ENCODE measurements at places on chromosomes 11 and 22. TPM values are rescaled to one million over a fixed set of nuclear protein-coding genes. Genes with fewer than 3 reads are reported as not detected.

The OR8G5 gene
- total RNA-seq = not detected

The SVIP gene
- 47.4 TPM for total RNA-seq

The SH3BP1 gene
- 86.5 TPM for total RNA-seq

The FIBIN gene
- not detected for total RNA-seq

The DTX4 gene
- total RNA-seq = 0.07 TPM

The OR4A16 gene
- not detected for total RNA-seq

The OR4S1 gene
- total RNA-seq = not detected

The SPDYC gene
- not detected for total RNA-seq

The STX5 gene
- 21.8 TPM for total RNA-seq

- DNase-seq = no peak
Observed at GRCh38 chr11:24794064-24794463, 297.2 kb downstream of the LUZP2 start.

GRCh38 chr22:49299821-49300231 is 527.8 kb downstream of the BRD1 start:
- DNase-seq = no peak

DNA sequence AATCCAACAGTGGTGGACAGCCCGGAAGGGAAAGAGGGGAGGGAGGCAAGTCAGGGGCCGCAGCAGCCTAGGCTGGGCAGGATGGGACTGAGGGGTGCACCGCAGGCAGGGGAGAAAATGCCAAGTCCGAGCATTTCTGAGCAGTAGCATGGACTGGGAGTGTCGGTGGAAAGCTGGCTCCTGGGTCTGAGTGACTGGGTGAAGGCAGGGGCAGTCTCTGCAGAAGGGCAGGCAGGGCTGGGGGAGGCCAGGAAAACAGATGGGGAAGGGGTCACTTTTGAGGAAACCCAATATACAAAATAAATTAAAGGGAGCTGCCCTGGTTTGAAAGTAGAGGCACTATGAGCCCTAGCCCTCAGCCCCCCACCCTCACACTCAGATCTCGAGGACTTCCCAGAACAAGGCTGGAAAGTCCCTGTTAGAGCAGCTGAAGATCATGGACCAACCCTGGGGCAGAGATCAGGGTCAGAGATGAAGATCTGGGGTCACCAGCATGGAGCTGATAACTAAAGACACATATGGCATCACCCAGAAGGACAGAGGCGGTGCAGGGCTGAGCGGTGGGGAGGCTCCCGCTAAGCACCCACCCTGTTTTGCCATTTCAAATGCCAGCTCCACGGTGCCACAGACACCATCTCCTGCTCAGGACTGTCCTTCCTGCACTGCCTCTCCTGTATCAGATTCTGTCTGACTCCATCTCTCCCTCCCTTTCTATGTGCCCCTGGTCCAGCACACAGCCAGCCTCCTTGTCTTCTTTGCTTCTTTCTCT is 32.4 kb upstream of the ETS1 start:
- DNase-seq = no peak

DNA sequence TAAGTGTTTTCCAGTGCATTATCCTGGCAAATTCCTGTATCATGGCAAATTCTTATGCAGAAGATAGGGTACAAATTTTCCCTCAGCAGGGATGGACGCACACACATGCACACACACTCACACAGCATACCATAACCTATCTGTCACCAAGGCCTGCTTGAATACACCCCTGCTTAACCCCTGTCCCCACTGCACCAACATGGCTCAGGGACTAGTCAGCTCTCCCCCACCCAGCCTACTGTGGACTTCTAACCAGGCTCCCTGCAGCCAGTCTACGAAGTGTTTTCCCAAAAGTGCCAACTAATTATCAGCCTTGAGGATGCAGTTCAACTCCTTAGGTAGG is 63.1 kb downstream of the RAB30 start:
- DNase-seq = no peak

GRCh38 chr22:36239401-36240171 is at the start of gene APOL2:
Gene APOL2, minus strand, starts transcription at chr22:36239527. Its CDS starts 6,365 bp downstream, at chr22:36233162.
- DNase-seq = peak; percentile 93

DNA sequence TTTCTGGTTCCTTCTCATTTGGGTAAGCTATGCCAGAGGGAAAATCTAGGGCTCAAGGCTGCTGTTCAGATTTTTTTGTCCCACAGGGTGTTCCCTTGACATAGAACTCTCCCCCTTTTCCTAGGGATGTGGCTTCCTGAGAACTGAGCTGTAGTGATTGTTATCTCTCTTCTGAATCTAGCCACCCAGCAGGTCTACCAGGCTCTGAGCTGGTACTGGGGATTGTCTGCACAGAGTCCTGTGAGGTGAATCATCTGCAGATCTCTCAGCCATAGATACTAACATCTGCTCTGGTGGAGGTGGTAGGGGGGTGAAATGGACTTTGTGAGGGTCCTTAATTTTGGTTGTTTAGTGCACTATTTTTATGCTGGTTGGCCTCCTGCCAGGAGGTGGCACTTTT is 167.3 kb upstream of the PGR start:
- no peak for DNase-seq

GRCh38 chr11:81644239-81644840 is 1089.3 kb downstream of the FAM181B start:
- peak; percentile 28 for DNase-seq

GRCh38 chr11:68287419-68287818 is 15.6 kb upstream of the C11orf24 start:
- no peak for DNase-seq

- peak; percentile 62 for DNase-seq
Observed at GRCh38 chr11:114075891-114076441, 16.5 kb downstream of the ZBTB16 start.

- DNase-seq = peak; percentile 11
Observed at GRCh38 chr11:102269927-102270326, 47.4 kb upstream of the BIRC3 start.

GRCh38 chr11:111364503-111364902 is 14.6 kb downstream of the POU2AF1 start:
- DNase-seq = no peak

GRCh38 chr11:93166862-93167261 is 30.9 kb downstream of the SLC36A4 start:
- DNase-seq = no peak

GRCh38 chr11:119778391-119779194 is 49.6 kb upstream of the NECTIN1 start:
- no peak for DNase-seq

GRCh38 chr22:24411256-24412004 is 16.0 kb upstream of the ADORA2A start:
- DNase-seq = peak; percentile 2

DNA sequence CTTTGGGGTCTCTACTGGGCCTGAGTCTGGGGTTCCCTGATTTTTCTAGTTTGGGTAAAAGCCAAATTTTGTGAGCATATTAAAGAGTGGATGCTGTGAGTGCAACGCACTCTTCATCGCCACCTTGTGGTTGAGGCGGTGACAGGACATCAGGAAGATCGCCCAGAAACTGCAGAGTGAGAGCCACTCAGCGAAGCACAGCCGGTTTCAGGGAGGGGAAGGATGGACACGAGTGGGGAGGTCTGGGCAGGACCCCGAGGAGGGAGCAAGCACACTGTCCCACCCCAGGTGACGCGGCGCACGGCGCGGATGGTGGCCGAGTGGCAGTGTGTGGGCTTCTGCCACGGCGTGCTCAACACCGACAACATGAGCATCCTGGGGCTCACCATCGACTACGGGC is 9.1 kb downstream of the SELENOO start:
- DNase-seq = peak; percentile 85

- peak; percentile 37 for DNase-seq
Observed at GRCh38 chr11:10317776-10318526, 13.1 kb downstream of the ADM start.

GRCh38 chr11:77187111-77187750 is 59.2 kb downstream of the MYO7A start:
- DNase-seq = no peak

DNA sequence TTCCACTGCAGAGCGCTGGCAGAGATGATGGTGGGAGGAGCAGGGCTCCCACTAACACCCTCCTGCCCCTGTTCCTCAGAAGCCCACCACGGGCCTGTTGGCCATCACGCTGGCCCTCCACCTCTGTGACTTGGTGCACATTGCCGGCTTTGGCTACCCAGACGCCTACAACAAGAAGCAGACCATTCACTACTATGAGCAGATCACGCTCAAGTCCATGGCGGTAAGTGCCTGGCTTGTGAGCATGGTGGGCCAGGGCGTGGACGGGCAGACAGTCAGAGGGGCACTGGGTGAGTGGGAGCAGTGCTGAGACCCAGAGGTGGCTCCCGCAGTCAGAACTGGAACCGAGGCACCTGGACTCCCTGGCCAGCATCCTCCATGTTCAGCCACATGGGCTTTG is 57.9 kb downstream of the ST3GAL4 start:
- no peak for DNase-seq

GRCh38 chr11:17634776-17635550 is 84.4 kb upstream of the MYOD1 start:
- no peak for DNase-seq

- DNase-seq = no peak
Observed at GRCh38 chr11:58731819-58732218, at the start of gene GLYAT. Gene GLYAT, minus strand, starts transcription at chr11:58731943. Its CDS starts 7,447 bp downstream, at chr11:58724496.

- DNase-seq = peak; percentile 35
Observed at GRCh38 chr11:70942593-70942992, 309.8 kb downstream of the SHANK2 start.

Data from activated CD4-positive, alpha-beta T cell treated with anti-CD3 and anti-CD28 coated beads for 36 hours (primary cell).